ENCODE measurements at places on chromosomes 2 and 18. TPM values are rescaled to one million over a fixed set of nuclear protein-coding genes. Genes with fewer than 3 reads are reported as not detected.
A peak's percentile ranks its signal among the peaks of the same experiment; 100 is the strongest.

- H3K4me1 ChIP-seq, result no peaks in the 10 kb centered on the region
- H3K27ac ChIP-seq, result no peak overlapping the region
- no peaks in the 10 kb centered on the region for H3K36me3 ChIP-seq
Observed at GRCh38 chr2:97785818-97786217, 72.4 kb downstream of the ZAP70 start.

DNA sequence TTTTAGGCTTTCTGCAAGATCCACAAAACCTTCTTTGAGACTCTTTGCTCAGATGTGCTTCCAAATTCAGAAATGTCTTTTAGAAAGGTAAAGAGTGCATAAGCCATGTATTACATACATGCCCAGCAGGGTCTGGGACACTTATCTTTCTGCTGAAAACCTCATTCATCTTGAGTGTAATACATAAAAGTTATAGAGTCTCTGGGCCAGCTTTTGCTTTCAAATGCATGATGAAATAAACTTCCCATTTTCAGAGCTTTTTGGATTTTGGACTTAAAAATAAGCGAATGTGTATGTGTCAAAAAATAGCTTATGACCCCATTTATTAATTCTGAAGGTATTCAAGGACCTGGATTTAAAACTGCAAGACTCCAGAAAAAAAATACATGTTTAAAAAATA lies 8.0 kb downstream of the CYRIA start:
- H3K36me3 ChIP-seq, result no peaks in the 10 kb centered on the region
- no peak overlapping the region for H3K4me3 ChIP-seq
- no peak overlapping the region for H3K27ac ChIP-seq
- no peaks in the 10 kb centered on the region for H3K27me3 ChIP-seq
- DNase-seq, result no peak
- peaks cover 5% of the 10 kb centered on the region for H3K4me1 ChIP-seq

DNA sequence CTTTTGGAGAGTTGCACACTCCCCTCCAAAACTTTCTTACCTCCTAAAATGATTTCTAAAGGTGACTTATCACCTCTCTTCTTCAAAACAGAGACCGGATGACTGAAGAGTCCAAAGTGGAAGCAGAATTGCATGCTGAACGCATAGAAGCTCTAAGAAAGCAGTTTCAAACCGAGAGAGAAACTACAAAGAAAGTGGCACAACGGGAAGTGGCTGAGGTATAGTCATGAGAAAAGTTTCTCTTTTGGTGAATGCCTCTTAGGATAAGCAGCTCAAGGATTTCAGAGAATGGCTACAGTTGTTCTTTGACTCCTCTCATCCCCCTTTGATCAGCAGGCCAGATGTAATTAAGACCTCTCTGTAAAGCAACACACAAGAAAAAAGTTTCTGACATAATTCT lies 73.6 kb downstream of the GTF3C3 start:
- no peak overlapping the region for H3K4me3 ChIP-seq
- no peaks in the 10 kb centered on the region for H3K27me3 ChIP-seq
- no peaks in the 10 kb centered on the region for H3K36me3 ChIP-seq
- DNase-seq, result no peak
- H3K27ac ChIP-seq, result no peak overlapping the region

The TAF4B gene
- total RNA-seq, result 2.5 TPM

- peaks cover 18% of the 10 kb centered on the region for H3K4me1 ChIP-seq
- H3K27me3 ChIP-seq, result no peaks in the 10 kb centered on the region
- peak overlapping the region; percentile 77 for H3K4me3 ChIP-seq
- H3K36me3 ChIP-seq, result no peaks in the 10 kb centered on the region
- H3K27ac ChIP-seq, result peak overlapping the region; percentile 99
Observed at GRCh38 chr2:11342551-11343367, 1.7 kb downstream of the ROCK2 start.

The RGPD4 gene
- total RNA-seq, result 0.24 TPM

The PTPRN gene
- 1.9 TPM for total RNA-seq

DNA sequence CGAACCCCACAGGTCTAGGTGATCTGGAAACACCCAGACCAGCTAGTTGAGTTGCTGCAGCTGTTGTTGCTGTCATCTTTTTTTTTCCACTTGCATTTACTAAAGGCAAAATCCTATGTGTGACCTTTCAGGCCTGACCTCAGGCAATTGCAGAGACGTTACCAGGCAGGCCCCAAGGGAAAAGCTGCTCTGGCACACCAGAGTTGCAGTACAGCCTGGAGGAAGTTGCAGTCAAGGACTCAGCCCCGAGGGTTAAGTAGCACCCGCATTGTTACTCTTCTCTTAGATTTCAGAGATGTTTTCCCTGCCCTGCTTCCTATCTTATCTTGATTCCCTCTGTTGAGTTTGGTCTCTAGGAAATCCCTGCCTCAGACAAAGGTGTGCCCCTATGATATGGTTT lies 45.2 kb upstream of the SMAD2 start:
- H3K27me3 ChIP-seq, result no peaks in the 10 kb centered on the region
- no peak overlapping the region for H3K4me3 ChIP-seq
- no peak for DNase-seq
- no peaks in the 10 kb centered on the region for H3K4me1 ChIP-seq

DNA sequence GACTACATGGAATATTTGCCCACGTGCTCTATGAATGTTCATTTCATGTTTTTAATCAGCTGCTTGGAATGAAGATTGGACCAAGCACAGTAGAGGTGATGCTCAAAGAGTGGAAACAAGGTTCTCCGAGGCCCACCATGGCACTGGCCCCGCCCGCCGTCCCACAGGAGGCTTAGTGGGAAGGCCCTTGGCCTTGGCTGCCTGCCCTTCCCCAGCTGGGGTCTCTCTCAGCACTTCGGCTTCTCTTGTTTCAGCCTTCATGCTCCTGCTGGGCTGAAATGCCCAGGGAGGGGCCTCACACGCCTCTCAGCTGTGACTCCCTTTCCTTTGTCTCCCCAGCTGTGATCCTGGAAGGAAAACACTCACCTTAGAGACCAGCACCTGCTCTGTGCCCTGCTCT lies 833.2 kb downstream of the GALR1 start:
- no peak overlapping the region for H3K27ac ChIP-seq
- no peak overlapping the region for H3K4me3 ChIP-seq
- H3K4me1 ChIP-seq, result no peaks in the 10 kb centered on the region
- DNase-seq, result no peak

- H3K36me3 ChIP-seq, result no peaks in the 10 kb centered on the region
- DNase-seq, result no peak
- H3K4me1 ChIP-seq, result no peaks in the 10 kb centered on the region
- no peak overlapping the region for H3K4me3 ChIP-seq
- H3K27ac ChIP-seq, result no peak overlapping the region
Observed at GRCh38 chr18:31302991-31303390, 15.0 kb upstream of the DSG1 start.

DNA sequence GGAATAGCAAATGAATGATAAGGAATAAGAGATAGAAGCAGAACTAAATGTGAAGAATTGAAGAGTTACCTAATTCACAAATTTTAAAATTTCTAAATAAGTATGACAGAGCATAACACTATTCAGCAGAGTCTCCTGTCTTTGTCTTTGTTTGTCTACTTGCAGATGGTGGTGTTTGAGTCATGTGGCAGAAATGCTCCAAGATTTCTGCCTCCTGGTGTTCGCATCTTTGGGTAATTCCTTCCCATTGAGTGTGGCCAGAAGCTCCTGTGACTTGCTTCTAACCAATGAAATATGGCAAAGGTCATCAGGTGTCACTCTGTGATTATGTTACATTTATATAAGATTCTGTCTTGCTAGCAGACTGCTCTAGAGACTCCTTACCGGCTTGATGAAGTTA lies 45.6 kb upstream of the GALNT3 start:
- no peak overlapping the region for H3K27ac ChIP-seq
- no peaks in the 10 kb centered on the region for H3K4me1 ChIP-seq
- no peaks in the 10 kb centered on the region for H3K36me3 ChIP-seq
- H3K4me3 ChIP-seq, result no peak overlapping the region
- H3K27me3 ChIP-seq, result no peaks in the 10 kb centered on the region

GRCh38 chr2:55782528-55783173 lies 89.0 kb upstream of the PNPT1 start:
- no peaks in the 10 kb centered on the region for H3K4me1 ChIP-seq
- no peak for DNase-seq
- H3K4me3 ChIP-seq, result no peak overlapping the region
- H3K27me3 ChIP-seq, result no peaks in the 10 kb centered on the region
- H3K27ac ChIP-seq, result no peak overlapping the region

The PLGLB2 gene
- total RNA-seq, result 1.1 TPM

GRCh38 chr2:174945601-174946260 lies 59.5 kb downstream of the CHN1 start:
- no peaks in the 10 kb centered on the region for H3K4me1 ChIP-seq
- H3K36me3 ChIP-seq, result no peaks in the 10 kb centered on the region
- no peak overlapping the region for H3K27ac ChIP-seq
- no peak overlapping the region for H3K4me3 ChIP-seq
- no peaks in the 10 kb centered on the region for H3K27me3 ChIP-seq
- DNase-seq, result no peak

- H3K27me3 ChIP-seq, result no peaks in the 10 kb centered on the region
- no peak overlapping the region for H3K4me3 ChIP-seq
- no peak overlapping the region for H3K27ac ChIP-seq
- H3K36me3 ChIP-seq, result no peaks in the 10 kb centered on the region
- no peak for DNase-seq
Observed at GRCh38 chr2:108354136-108354535, 23.6 kb upstream of the SULT1C4 start.

DNA sequence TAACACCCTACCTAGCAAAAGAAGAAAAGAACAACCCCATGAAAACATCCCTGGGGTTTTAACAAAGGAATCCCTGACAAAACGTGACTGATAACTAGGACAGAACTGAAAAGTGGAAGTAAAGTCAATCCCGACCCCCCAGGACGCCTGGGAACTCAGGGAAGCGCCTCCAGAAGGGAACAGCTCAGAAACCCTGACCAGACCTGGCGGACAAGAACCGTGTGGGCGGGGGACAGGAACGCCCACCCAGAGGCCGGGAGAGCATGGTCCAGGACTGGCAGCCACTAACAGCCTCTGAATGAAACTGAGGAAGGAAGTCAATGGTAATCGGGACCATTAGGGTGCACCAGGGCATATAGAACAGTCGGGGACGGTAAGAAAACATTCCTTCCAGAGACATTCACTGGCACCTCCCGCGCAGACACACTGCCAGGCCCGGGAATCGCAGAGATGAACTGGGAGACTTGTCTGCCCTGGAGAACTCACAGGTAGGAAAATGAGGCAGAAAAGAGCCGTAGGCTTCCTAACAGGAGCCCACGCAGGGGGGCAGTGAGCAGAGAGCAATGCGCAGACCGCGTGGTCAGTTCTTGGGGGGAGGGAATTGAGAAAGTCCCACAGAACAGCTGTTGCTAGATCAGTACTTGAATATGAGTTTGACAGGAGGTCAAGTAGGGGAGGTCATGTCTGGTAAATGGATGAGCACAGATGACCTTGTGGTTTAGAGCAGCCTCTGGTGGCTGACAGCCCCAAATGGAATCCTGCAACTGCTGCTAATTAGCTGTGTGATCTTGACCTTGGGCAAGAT lies 1.3 kb upstream of the TBC1D8 start:
- peak overlapping the region; percentile 66 for H3K27ac ChIP-seq
- peak; percentile 57 for DNase-seq
- H3K27me3 ChIP-seq, result no peaks in the 10 kb centered on the region
- H3K4me1 ChIP-seq, result no peaks in the 10 kb centered on the region

The DSG1 gene
- total RNA-seq, result not detected

The CHRNG gene
- not detected for total RNA-seq

- no peaks in the 10 kb centered on the region for H3K36me3 ChIP-seq
- H3K4me1 ChIP-seq, result no peaks in the 10 kb centered on the region
- no peak overlapping the region for H3K27ac ChIP-seq
- no peaks in the 10 kb centered on the region for H3K27me3 ChIP-seq
- no peak overlapping the region for H3K4me3 ChIP-seq
Observed at GRCh38 chr2:233093721-233094120, 33.6 kb downstream of the INPP5D start.

The C2orf81 gene
- total RNA-seq, result 0.62 TPM

- H3K4me3 ChIP-seq, result no peak overlapping the region
- DNase-seq, result no peak
- H3K27ac ChIP-seq, result no peak overlapping the region
- H3K4me1 ChIP-seq, result peaks cover 9% of the 10 kb centered on the region
- no peaks in the 10 kb centered on the region for H3K36me3 ChIP-seq
Observed at GRCh38 chr2:134716721-134717243, 2.0 kb downstream of the TMEM163 start.

DNA sequence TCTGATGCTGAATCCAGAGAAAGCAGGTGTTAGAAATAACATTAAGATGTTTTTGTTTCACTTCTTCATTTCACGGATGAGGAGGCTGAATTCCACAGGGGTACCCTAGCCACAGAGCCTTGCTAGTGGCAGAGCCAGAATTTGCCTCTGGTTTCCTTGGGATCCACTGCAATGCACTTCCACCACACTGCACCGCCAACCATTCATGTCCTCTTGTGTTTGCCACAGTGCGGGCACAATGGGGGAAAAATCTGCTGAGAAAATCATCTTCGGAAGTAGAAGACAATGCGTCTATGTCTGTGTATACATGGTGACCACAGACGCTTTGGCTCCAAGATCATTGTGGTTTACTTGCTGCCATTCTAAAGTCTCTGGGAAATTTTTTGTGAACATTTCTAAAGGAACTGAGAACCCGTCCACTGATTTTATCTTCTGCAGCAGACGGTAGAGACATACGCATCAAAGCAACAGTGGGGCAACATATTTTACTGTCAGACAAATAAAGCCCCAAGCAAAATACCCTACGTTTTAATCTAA lies 14.9 kb downstream of the ICOS start:
- H3K27me3 ChIP-seq, result no peaks in the 10 kb centered on the region
- H3K4me3 ChIP-seq, result no peak overlapping the region
- no peaks in the 10 kb centered on the region for H3K36me3 ChIP-seq
- no peak for DNase-seq
- H3K27ac ChIP-seq, result no peak overlapping the region

GRCh38 chr18:51802569-51803428 lies 537.2 kb upstream of the DCC start:
- H3K27me3 ChIP-seq, result no peaks in the 10 kb centered on the region
- no peak for DNase-seq
- no peaks in the 10 kb centered on the region for H3K4me1 ChIP-seq
- H3K4me3 ChIP-seq, result no peak overlapping the region
- H3K36me3 ChIP-seq, result no peaks in the 10 kb centered on the region

The XDH gene
- 18.4 TPM for total RNA-seq

The CASP8 gene
- total RNA-seq, result 31.9 TPM

The SH3RF3 gene
- 1.3 TPM for total RNA-seq

GRCh38 chr2:105972246-105972645 lies 221.9 kb downstream of the UXS1 start:
- H3K27ac ChIP-seq, result no peak overlapping the region
- no peaks in the 10 kb centered on the region for H3K36me3 ChIP-seq
- H3K27me3 ChIP-seq, result no peaks in the 10 kb centered on the region
- no peak overlapping the region for H3K4me3 ChIP-seq
- DNase-seq, result no peak

DNA sequence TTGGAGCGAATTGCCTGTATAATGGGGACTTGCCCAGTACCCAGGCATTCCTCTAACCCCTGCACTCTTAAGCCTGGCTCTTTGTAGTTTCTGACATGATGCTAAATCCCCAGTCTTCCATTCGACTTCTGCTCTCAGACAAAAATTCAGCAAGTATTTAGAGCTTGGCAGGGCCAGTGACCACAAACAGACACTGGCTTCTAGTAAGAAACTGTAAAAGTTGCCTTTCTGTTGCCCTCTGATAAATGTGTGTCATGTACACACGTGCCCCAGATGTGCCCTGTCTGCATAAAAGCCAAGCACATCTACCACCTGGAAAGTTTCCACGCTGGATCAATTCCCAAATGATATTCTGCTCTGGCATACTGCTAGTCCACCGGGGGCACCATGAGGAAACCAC lies 18.0 kb downstream of the PAX3 start:
- no peaks in the 10 kb centered on the region for H3K4me1 ChIP-seq
- H3K4me3 ChIP-seq, result no peak overlapping the region
- peaks cover 4% of the 10 kb centered on the region for H3K27me3 ChIP-seq
- no peaks in the 10 kb centered on the region for H3K36me3 ChIP-seq
